ENCODE measurements at places on chromosomes 4 and X. TPM values are rescaled to one million over a fixed set of nuclear protein-coding genes. Genes with fewer than 3 reads are reported as not detected.

DNA sequence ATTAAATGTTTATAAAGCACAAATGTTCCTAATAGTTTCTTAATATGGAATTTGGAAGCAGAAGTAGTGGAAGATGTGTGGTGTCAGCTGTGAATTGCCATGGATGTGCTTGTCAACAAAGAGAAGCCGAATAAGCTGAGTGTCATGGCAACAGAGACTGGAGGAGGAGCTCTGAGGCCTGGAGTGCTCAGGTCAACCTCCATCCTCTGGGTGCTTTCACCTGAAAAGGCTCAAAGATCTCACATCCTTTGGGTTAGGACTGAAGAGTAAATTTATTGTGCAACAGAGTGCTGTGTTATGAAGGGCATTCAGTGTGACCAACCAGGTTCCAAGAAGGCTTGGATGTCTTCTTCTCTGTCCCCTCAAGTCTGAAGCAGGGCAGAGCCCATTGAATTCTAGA, 18.7 kb downstream of the SGMS2 start:
- no peak for DNase-seq
- peaks cover 10% of the 10 kb centered on the region for H3K36me3 ChIP-seq
- peaks cover 15% of the 10 kb centered on the region for H3K4me1 ChIP-seq
- no peaks in the 10 kb centered on the region for H3K27me3 ChIP-seq
- H3K27ac ChIP-seq: no peak overlapping the region

DNA sequence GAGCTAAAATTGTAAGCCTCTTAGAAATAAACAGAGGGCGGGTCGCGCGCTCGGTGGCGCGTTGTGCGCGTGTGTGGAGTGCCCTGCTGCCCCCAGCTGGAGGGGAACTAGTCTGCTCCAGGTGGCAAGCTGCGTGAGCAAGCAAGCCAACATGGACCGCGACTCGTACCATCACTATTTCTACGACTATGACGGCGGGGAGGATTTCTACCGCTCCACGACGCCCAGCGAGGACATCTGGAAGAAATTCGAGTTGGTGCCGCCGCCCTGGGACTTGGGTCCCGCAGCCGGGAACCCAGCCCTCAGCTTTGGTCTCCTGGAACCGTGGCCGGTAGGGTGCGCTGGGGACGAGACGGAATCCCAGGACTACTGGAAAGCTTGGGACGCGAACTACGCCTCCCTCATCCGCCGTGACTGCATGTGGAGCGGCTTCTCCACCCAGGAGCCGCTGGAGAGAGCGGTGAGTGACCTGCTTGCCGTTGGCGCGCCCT, 66.1 kb downstream of the DNAAF6 start:
- no peak overlapping the region for H3K4me3 ChIP-seq
- peaks cover 2% of the 10 kb centered on the region for H3K27me3 ChIP-seq
- no peaks in the 10 kb centered on the region for H3K36me3 ChIP-seq
- no peak overlapping the region for H3K27ac ChIP-seq

The HS3ST1 gene
- not detected for total RNA-seq

The TMSB4X gene
- 2,842 TPM for total RNA-seq

DNA sequence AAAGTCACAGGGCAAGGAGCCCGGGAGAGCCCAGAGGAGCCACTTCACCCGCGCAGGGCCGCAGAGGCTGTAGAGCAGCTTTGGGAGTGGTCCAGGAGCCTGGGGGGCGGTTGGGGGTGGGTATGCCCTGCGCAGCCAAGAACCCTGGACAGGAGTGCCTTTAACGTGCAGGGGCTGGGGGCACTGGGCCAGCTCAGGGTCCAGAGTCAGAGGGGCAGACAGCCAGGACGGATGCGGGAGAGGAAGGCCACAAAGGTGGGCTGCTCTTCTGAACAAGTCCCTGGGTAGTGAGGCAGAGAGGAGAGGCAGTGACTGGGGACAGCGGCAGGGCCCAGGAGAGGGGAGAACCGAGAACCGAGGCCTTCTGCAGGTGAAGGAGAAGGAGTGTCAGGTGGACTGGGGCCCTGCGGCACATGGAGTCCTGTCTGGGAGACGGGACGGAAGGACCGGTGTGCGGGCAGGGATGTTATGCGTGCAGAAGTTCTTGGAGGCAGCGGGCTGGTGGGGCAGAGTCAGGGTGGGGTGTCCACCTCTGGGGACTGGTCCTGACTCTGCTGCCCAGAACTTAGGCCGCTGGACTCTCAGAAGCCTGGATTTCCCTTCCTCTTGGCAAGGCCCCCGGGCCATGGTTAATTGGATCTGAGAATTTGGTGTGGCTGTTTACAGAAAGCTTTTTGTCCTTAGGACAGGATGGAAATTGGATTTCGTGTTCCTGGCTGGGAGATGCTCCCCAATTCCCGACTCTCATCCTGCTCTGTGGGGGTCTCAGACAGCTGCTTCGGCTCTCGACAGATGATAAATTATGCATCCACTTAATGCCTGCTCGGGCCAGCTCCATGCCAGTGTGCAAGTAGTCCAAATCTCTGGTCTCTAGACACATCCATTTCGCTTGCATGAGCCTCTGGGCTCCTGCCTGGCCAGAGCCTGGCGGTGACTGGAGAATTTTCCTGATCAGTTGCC, 31.9 kb downstream of the ADRA2C start:
- no peaks in the 10 kb centered on the region for H3K4me1 ChIP-seq
- H3K27me3 ChIP-seq: peaks cover 38% of the 10 kb centered on the region
- 0 out of 2 replicates have a peak, but pooled peaks cover 6% of the 10 kb centered on the region for H3K36me3 ChIP-seq
- no peak overlapping the region for H3K27ac ChIP-seq

The ATP2B3 gene
- not detected for total RNA-seq

The SH2D1A gene
- total RNA-seq: not detected
